T follicular helper cell (primary cell): ENCODE measurements at places on chromosomes 13 and 19.

- no peak for DNase-seq
Measured at GRCh38 chr13:94079876-94080275, 399.6 kb downstream of the DCT start.

GRCh38 chr13:69035771-69036170 lies 1071.9 kb upstream of the ATXN8OS start:
- no peak for DNase-seq

GRCh38 chr19:30106417-30107095 lies 164.5 kb downstream of the URI1 start:
- DNase-seq: no peak

DNA sequence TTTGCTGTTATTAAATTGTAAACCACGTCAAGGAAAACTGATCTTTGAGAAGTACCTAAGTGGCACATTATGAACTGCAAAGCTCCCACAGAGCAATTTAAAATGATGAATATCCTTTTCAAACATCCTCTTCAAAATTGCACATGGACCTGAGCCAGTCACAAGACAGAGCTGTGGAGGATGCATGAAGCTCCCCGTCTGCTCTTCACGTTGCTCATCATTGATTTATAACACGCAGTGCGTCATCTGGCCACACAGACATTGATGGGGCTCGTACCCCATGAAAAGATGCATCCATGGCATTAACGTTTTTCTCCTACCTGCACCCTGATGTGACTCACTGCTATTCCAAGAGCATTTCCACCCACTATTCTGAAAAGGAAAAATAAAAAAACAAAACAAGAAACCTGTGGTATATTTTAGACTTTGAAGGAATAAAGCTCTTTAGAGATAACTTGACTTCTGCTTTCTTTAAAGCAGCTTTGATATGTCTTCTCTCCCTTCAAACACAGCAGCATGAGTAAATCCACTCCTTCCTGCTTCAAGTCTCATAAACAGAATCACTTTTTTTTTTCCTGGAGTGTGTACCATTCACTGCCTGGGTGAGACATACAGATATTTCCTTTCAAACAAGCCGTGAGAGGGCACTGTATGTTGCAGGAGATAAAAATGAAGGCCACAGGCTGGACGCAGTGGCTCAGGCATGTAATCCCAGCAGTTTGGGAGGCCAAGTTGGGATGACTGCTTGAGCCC lies 7.2 kb upstream of the SERTM1 start:
- DNase-seq: no peak

- DNase-seq: no peak
Measured at GRCh38 chr13:98997738-98998641, 20.1 kb upstream of the DOCK9 start.

DNA sequence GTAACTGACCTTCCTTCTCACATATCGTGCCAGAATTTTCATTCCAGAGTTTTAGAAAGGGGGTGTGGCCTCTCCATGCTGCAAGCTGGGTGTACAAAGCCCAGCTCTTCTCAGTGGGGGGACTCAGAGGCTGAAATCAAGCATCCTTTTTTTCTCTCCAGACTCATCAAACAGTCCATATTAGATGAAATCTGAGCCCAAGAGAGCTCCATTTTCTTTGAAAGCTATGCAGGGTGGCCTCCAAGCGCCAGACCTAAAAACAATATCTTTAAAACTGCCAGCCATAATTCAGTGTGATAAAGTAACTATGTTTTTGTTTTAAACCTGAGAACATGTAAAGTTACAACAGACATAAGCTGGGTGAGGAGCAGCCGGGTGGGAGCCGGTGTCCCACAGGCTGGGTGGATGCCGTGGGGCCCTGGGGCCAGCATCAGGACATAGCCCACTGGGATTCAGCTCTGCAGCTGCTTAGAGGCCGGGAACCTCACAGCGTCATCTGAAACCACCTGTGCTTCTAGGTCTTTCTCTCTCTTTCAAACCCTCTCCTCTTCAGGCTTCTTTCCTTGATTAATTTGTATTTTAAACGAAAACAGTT lies 249.2 kb downstream of the ZNF536 start:
- DNase-seq: no peak

- no peak for DNase-seq
Measured at GRCh38 chr19:31096935-31097545, 252.2 kb downstream of the TSHZ3 start.

- no peak for DNase-seq
Measured at GRCh38 chr13:50779443-50780200, 63.9 kb downstream of the DLEU7 start.

DNA sequence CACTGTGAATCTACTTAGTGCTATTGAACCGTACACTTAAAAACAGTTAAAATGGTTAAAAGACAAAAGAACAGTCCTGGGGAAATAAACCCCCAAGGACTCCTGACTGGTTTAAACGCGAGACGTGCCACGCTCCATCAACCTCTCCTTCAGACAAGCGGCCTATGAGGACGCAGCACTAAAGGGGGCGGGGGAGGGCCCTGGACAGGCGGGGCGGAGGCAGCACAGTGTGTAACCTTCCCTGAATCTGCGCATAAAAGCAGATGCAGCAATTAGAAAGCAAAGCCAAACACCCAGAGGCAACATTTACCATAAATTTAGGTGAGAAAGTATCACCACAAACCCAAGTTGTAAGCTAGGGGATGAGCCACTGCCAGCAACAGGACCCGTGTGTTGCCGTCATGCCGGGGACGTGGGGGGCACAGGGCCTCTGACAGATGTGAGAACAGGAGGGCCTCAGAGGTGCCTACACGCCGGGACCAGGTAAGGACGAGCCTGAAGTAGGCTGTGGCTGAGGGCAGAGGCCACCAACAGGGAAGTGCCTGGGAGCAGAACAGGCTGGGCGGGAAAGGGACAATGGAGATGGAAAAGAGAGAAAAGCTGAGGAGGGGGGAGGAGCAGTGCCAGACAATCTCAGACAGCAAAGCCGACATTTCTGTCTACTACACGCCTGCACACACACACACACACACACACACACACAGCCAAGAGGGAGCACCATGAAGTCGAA lies 15.3 kb upstream of the ADPRHL1 start:
- no peak for DNase-seq

GRCh38 chr13:37645181-37645740 lies 46.7 kb upstream of the POSTN start:
- DNase-seq: no peak

- no peak for DNase-seq
Measured at GRCh38 chr13:33931397-33932311, 113.7 kb downstream of the RFC3 start.

DNA sequence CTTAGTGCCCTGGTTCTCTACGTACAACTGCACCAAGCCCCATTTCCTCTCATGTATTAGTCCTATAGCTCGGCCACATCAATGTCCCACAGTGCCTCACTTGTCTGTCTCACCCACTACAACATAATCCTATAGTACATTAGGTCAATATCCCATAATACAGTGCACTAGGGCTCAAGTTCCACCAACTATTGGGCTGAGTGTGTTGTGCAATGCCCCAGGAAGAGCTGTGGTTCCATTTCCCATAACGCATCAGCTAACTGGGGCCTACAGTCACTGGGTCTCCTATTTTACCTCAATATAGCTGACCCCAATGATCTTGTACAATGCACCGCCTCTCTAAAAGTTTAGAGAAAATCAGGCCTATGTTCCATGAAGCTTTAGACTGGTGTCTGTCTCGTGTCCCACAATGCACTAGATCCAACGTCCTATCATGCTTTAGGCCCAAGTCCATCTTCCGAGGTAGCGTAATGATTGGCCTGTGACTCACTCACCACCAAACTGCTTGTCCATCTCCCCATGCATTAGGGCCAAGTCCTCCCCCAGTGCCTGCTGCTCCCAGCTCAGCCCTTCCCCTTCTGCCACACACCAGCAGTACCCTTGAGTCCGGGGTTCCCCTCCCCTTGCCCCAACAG lies 21.8 kb downstream of the TSKS start:
- DNase-seq: no peak

DNA sequence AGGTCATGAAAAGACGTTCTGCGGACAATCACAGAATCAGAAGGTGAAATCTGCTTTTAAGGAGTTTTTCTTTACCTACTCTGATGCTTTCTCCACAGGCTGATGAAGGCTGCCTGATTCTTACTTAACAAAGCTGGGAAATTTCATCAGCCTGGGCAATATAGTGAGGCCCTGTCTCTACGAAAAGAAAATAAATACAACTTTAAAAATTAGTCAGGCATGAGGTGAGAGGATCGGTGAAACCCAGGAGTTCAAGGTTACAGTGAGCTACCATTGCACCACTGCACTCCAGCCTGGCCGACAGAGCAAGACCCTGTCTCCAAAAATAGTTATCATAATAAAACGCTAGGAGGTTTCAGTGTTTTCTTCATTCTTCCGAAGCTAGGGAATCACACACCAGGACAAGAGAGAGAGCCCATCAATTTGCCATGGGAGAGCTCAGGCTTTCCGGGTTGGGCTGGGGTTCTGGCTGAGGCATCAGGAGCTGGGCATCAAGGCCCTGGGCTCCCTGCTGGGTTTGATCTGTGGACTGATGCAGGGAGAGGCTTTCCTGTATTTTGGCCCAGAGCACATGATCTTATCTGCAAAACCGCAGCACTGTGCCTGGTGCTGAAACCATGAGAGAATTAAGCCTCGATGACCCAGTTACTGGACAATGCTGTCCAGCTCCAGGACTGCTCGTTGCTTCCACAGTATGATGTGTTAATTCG lies 25.1 kb upstream of the CEBPG start:
- no peak for DNase-seq

GRCh38 chr13:24135674-24136300 lies 24.7 kb upstream of the SPATA13 start:
- DNase-seq: no peak

DNA sequence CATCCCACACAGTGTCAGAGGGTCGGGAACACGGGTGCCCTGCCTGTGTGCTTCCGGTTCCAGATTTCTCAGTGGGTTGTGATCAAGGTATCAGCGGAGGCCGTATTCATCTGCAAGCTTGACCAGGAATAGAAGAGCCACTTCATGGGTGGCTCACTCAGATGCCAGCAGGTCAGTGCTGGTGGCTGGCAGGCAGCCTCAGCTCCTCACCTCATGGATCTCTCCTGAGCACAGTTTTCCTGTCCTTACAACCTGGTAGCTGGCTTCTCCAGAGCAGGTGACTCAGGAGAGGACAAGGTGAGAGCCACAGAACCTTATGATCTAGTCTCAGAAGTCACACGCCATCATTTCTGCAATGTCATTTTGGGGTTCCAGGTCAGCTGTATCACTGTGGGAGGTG lies 44.8 kb upstream of the SPATA13 start:
- DNase-seq: no peak

DNA sequence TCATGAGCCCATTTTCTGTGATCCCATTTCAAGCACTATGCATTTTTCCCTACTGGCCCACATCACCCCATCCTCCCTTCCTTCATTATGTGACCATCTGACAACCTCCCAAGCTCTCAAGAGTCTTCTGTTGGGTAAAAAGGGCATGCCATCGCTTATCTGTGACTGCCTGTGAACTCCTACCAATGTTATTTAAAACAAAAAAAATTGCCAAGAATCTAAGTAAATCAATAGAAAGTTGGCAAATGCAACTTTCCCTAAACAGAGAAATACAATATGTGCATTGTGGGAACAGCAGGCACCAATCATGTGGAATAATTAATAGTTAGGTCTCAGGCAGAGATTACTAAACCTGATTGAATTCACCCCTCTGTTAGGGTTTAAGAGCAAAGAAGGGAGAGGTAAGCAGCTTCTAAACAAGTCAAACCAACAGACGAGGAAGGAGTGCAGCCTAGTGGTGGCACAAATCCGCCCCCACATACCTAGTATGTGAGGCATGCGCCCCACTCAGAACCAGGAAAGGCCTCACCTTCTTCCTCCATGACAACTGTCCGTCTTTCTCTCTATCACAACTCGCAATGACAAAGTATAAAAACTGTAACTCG lies 29.8 kb downstream of the DZIP1 start:
- DNase-seq: no peak

- DNase-seq: no peak
Measured at GRCh38 chr13:80319004-80319403, 21.9 kb downstream of the SPRY2 start.

GRCh38 chr13:113538689-113539058 lies 45.9 kb upstream of the TFDP1 start:
- DNase-seq: no peak

DNA sequence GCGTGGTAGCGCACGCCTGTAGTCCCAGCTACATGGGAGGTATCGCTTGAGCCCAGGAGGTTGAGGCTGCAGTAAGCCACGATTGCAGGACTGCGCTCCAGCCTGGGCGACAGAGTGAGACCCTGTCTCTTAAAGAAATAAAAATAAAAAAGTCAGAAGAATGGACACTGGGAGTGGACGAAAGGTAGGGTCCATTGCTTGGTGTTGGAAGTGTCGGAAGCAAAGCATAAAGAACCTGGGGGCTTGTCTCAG lies 392 bp upstream of the ARHGAP33 start:
- no peak for DNase-seq

- no peak for DNase-seq
Measured at GRCh38 chr13:24745861-24746617, 17.9 kb upstream of the RNF17 start.

- DNase-seq: no peak
Measured at GRCh38 chr19:37914908-37915307, 7.9 kb downstream of the SIPA1L3 start.

GRCh38 chr13:110629735-110630134 lies 14.4 kb downstream of the NAXD start:
- no peak for DNase-seq

- DNase-seq: no peak
Measured at GRCh38 chr19:18219911-18220631, 6.2 kb downstream of the PDE4C start.

DNA sequence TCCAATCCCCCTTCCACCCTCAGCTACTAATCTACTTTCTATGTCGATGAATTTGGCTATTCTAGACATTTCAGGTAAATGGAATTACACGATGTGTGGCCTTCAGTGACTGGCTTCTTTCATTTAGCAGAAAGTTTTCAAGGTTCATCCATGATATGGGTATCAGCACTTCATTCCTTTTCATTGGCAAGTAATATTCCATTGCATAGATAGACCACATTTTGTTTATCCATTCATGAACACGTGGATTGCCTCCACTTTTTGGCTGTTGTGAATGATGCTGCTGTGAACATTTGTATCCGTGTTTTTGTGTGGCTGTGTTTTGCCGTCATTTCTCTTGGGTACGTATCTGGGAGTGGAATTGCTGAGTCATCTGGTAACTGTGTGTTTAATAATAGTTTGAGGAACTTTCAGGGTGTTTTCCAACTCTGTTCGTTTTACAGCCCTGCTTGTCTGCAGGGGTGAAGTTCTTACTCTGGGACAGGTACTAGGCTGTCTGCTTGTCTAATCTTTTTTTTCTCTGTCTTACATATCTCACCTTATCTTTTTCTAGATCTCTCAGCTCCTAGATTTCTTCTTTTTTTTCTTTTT lies 32.5 kb downstream of the MARK4 start:
- no peak for DNase-seq

DNA sequence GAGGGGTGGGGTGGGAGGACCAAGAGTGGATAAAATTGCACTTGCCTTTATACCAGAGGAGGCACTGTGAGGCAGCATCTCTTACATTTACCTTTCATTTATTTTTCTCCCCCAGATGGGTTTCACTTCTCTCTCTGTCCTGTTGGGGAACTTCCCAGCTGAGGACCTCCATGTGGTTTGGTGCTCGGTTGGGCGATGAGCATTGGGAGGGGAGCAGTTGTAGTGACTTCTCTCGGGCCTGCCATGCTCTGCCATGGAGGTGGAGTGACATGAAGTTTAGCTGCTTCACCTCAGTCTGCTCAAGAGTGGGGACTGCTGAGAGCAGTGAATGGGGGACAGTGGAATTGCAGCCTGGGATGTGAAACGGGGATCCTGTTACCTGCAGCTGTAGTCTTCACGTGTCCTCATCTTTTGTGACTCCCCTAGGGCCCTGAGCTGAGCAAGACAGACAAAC lies 23.1 kb upstream of the CXCL17 start:
- DNase-seq: no peak
